ENCODE measurements at places on chromosomes 4 and X.

DNA sequence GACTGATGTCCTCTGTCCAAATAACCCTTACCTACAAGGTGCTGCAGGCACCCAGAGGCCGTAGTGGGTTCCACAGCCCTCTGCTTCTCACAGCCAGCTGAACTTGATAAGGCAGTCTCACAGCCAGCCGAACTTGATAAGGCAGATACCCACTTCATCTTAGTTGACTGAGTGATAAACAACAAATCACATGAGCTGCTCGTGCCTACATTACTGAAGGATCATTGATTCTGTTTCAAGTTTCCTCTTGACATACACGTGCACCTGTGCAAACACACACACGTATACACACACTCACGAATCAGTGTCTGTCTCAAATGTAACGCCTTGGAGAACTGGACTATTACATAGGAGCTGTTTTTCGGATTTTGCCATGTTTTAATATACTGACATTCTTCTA lies 276.3 kb downstream of the DCTD start:
- DNase-seq, result no peak

- no peak for DNase-seq
Measured at GRCh38 chr4:85672116-85672515, 197.2 kb downstream of the ARHGAP24 start.

GRCh38 chrX:3697701-3698279 lies 15.7 kb downstream of the PRKX start:
- DNase-seq, result no peak

GRCh38 chr4:2273657-2274319 lies 11.9 kb upstream of the MXD4 start:
- DNase-seq, result no peak

DNA sequence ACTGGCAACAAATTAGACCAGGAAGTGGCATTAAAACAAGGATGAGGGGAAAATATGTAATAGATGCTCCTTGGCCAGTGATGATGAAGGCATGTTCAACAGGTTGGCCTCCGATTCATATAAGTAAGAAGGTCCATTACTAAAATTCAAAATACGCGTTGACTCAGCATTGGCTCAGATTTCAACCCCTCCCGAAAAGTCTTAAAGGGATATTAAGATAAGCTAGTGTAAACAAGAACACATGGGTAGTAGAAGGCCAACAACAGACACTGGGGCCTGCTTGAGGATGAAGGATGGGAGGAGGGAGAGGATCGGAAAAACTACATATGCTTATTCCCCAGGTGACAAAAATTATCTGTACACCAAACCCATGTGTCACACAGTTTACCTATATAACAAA lies 19.1 kb upstream of the LAP3 start:
- no peak for DNase-seq

DNA sequence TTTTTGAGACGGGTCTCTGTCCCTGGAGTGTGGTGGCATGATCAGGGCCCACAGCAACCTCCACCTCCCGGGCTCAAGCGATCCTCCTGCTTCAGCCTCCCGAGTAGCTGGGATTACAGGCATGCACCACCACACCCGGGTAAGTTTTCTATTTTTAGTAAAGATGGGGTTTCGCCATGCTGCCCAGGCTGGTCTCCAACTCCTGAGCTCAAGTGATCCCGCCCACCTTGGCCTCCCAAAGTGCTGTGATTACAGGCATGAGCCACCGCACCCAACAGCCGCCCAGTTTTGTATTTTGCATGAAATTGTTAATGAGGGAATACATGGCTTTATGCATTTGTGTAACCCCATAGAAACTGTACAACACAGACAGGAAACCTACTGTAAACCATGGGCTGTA lies 2.8 kb upstream of the ARHGAP4 start:
- DNase-seq, result no peak

DNA sequence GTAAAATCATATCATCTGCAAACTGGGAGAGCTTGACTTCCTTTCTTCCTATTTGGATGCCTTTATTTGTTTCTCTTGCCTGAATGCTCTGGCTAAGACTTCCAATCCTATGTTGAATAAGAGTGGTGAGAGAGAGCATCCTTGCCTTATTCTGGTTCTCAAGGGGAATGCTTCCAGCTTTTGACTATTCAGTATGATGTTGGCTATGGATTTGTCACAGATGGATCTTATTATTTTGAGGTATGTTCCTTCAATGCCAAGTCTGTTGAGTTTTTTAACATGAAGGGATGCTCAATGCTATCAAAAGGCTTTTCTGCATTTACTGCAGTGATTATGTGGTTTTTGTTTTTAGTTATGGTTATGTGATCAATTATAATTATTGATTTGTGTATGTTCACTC lies 2144.6 kb upstream of the TENM3 start:
- no peak for DNase-seq

DNA sequence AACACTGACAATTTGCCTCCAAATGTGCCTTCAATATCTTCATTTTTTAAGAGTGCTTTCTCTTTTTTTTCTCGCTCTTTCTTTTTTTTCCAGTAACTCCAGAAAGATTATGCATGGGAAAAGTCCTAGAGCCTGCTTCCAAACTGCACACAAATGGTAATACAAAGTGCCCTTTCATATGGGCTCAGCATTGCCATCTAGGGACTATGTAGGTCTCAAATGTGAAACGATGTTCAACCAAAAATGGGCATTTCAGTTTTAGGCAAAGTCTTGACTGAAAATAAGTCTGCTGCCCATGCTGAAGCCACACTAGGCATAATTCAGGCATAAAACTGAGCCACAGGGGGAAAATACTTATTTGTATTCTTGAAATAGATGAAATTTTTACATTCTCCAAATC lies 65.6 kb downstream of the SYNPO2 start:
- DNase-seq, result no peak
